ENCODE measurements at places on chromosomes 7 and 10.

- DNase-seq, result no peak
These were observed 286.8 kb upstream of the KLF14 start for GRCh38 chr7:131020759-131021261.

DNA sequence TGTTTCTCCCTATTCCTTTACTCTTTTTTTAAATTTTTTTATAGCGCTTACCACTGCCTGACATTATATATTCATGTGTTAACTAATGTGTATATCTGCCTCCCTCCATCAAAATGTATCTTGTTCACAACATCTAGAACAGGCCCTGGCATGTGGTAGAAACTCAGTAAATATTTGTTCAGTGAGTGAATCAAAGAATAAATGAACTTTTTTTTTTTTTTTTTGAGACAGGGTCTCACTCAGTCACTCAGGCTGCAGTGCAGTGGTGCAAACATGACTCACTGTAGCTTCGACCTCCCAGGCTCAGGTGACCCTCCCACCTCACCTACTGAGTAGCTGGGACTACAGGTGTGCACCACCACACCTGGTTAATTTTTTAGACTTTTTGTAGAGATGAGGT, 7.5 kb upstream of the CALD1 start:
- DNase-seq, result no peak

- no peak for DNase-seq
These were observed 9.7 kb downstream of the AGAP3 start for GRCh38 chr7:151095828-151096475.

- DNase-seq, result no peak
These were observed 504.4 kb downstream of the LRMDA start for GRCh38 chr10:75935650-75936400.

DNA sequence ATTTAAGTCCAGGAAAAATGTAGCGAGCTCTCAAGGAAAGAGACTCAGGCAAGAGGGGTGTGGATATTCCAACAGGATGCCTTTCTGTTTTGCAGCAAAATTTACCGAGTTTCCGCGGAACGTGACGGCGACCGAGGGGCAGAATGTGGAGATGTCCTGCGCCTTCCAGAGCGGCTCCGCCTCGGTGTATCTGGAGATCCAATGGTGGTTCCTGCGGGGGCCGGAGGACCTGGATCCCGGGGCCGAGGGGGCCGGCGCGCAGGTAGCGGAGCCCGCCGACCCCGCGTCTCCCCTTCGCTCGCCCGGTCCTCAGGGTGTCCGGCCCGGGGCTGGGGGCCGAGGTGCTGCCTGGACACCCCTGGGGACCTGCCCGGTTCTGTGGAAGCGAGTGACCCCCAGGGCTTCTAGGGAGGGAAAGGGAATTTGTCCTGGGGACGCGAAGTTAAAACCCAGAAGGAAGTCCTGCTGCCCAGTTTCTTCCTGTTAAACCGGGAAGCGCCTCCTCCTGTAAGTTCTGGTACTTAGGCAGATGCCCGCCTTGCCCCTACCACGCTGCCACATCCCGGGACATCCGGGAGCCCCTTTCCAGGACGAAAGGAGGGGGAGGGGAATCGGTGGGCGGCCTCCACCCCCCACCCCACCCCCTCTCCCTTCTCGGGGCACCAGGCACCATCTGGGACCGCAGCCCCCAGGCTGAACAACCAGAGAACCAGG, 2.5 kb downstream of the VSTM2A start:
- DNase-seq, result no peak

DNA sequence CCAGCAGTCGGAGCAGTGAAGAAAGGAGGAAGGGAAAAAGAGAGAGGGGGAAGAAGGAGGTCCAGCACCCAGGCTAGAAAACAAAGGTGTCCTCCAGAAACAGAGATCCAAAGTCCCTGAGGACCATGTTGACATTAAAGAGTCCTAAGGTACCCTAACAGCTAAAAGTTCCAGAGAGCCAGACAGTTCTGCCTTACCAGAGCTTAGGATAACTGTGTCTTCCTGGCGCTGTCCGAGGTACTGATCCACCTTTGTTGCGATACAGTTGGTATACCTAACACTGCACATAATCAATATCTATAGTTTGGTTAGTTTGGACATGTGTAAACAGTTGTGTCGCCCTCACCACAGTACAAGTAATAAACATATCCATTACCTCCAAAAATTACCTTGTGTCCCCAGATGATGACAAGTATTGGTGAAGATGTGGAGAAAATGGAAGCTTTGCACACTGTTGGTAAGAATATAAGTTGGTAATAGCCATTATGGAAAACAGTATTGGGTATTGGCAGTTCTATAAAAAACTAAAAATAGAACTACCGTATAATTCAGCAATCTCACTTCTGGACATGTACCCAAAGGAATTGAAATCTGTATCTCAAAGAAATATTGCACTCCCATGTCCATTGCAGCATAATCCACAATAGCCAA, 59.8 kb downstream of the GRID1 start:
- DNase-seq, result no peak

DNA sequence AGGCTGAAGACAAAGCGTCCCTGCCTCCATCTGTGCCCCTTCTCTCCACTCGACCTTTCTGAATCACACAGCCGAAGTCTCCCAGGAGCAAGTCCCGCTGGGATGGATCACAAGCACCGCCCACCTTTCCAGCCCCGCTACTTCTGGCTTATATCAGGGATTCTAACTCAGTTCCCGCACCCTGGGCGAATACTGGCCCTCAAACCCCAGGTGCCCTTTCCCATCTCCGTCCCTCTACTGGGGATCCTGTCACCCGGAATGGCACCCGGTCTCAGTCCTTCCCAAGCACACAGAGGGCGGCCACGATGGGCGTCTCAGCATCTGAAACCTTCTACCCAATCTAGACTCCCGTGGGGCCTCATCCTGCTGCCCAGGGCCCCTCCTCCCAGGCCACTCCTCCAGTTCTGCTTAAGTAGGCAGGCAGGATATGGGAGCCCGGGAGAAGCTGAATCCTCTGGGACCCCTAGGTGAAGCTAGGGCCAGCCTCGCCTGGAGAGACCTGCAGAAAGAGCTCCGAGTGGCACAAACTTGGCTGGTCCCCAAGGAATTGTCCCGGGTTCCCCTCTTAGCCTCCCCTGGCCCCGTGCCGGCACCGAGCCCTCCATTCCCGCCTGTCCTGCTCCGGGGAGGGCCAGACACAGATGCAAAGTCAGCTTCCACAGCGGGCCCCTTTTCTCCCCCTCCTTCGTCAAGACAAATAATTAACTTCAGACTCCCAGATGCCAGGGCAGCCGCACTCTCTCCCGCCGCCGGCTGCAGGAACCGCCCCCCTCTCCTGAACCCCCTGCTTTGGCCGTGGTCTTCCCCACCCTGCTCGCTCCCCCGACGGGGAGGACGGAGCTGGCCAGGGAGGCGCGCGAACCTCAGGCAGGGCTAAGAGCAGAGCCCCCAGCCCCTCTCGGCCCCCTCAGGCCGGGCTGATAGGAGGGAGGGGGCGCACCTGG, 612 bp downstream of the KCP start:
- no peak for DNase-seq

DNA sequence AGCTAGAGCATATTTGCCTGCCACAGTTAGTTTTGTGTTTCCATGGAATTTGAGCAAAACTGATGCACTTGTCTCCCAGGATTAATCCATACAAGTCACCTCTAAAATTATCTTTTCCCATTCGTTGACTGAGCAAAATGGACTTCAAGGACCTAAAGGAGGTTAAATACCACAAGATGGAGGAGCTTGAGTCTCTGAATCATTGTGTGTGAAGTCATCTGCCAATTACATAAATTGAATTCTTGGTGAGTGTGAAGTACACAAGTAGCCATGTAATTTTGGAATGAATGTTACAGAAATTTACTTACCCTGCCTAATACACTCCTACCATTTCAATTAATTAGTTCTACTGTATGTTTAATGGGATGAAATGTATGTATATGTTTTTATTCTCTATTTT, 501.7 kb upstream of the POT1 start:
- no peak for DNase-seq

GRCh38 chr10:1674501-1674900, 62.8 kb downstream of the ADARB2 start:
- DNase-seq, result no peak

DNA sequence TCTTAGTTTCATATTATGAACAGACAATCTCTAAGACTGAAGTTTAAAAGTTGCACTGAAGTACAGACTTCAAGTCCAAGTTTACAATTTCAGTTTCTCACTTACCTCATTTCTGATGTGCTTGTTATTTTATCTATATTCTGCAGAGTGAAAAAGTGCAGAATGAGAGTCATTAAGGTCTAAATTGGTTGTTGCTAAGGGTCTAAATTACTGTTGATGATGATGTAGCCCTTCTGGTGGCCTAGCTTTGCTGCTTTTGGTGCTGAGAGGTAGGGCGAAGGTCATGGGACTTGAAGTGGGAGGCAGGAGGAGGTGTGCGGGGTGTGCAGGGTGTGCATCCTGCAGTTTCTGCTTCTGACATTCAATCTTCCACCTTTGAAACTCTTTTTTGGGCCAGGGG, 38.8 kb upstream of the NRP1 start:
- DNase-seq, result no peak

DNA sequence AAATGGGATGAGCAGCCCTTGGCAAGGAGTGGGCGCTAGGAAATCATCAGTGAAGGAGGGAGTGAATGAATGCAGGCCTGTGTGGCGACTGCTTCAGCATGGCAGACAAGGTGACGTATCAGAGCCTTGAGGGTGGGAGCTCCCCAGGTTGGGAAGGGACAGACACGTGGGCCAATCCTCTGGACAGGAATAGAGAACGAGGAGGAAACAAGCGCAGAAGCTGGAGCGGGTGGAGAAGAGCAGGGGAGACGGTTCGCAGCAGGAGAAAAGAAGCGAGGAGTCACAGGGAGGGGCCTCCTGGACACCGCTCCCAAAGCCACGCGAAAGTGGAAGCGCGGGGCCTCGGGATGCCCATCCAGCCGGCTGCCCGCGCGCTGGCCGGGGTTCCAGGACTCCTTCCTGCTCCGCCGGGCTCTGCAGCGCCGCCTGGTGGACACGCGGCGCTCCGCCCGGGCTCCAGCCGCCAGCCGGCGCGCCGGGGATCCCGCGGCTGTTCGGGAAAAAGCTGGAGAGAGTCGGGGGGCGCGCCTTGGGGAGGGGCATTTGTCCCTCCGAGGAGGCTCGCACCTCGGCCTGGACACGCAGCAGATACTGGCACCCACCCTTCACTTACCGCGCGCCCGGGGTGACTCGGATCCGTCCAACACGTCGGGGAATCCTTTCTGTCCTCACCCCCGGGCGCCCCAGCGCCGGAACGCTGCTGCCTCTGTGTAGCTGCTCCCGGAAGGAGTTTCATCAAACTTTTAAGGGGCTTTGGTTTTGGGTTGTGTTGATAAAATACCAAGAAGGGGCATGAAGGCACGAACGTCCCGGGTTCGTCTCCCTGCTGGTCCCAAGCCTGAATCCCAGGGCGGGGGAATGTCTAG, 6.3 kb downstream of the ZNF503 start:
- DNase-seq, result no peak
